ENCODE measurements at places on chromosomes 5 and 9.

DNA sequence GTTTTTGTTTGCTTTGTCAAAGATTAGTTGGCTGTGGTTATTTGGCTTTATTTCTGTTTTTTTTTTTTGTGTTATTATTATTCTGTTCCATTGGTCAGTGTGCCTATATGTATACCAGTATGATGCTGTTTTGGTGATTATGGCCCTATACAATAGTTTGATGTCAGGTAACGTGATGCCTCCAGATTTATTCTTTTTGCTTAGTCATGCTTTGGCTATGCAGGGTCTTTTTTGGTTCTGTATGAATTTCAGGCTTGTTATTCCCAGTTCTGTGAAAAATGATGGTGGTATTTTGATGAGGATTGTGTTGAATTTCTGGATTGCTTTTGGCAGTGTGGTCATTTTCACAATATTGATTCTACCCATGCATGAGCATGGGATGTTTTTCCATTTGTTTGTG is 312.8 kb downstream of the TAF11L14 start:
- no peak for DNase-seq

DNA sequence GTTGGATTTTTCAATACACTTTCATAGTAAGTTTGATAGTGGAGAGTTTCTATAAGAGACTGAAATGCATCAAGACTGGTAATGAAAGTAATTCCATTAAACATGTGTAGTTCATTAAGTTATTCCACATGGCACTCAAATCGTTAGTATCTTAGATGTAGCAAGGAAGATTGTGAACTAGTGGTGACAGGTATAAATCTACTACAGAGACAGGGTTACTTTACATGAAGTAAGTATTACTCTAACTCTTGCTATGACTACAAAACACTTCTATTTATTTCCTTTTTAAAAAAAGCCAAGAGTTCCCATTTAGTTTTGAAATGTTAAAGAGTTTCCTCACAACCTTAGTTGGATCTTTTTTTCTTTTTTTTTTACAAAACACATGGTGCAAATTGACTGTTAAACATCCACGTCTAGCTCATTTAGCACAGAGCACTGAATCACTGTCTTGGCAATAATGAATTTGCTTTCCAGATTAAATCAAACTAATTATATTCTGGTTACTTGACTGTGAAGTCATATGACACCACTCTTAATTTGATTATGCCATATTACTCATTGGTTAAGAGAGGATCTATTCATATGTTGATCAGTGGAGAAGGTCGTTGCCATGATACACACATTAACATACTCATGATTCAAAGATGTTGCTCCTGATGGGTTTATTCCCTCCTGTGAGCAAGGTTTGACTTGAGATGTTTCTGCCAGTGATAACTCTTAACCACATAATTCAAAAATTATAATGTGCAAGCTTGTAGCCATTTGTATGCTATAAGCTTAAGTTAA is 644.8 kb downstream of the EFNA5 start:
- no peak for DNase-seq

DNA sequence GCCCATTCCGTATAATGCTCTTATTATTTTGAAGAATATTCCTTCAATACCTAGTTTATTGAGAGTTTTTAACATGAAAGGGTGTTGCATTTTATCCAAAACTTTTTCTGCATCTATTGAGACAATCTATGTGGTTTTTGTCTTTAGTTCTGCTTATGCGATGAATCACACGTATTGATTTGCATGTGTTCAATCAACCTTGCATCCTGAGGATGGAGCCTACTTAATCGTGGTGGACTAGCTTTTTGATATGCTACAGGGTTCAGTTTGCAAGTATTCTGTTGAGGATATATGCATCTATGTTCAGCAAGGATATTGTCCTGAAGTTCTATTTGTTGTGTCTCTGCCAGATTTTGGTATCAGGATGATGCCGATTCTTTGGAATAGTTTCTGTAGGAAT is 1070.3 kb upstream of the CDH18 start:
- DNase-seq, result no peak

GRCh38 chr9:136485049-136486045 is 2.5 kb upstream of the SEC16A start:
- peak; percentile 65 for DNase-seq

DNA sequence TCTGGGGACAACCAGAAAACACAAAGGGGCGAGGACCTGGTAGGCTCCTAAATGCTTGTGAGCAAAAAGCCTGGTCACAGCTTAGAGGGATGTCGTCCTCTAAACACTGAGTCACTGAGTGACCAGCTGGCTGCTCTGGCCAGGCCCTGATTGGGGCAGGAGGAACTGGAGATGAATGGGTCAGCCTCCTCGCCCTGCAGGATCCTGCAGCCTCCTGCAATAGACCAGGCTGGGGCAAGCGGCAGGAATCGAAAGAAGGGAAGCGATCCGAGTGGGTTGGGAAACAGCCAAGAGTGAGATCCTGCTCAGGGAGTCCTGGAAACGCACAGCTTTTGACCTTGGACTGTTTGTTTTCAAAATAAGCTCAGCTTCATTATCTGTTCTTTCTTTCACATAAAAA is 34.1 kb upstream of the MSX2 start:
- DNase-seq, result no peak

- no peak for DNase-seq
These were observed 44.7 kb downstream of the ERAP1 start for GRCh38 chr5:96763026-96763425.

- no peak for DNase-seq
These were observed 94.3 kb upstream of the STK32A start for GRCh38 chr5:147140558-147140957.

DNA sequence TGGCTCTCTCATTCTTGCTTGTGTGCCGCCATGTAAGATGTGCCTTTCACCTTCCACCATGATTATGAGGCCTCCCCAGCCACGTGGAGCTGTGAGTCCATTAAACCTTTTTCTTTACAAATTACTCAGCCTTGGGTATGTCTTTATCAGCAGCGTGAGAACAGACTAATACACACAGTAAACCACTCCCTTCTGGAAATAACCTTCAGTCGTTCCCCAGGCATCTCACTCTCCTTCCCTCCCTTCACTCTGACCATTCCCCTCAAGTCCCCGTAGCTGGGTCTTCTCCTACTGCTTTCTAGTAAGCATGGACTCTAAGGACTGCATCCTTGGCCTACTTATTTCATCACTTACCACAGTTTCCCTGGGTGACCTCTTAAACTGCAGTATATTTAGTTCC is 493.9 kb downstream of the CCDC171 start:
- DNase-seq, result no peak

GRCh38 chr9:101727612-101728524 is 10.6 kb downstream of the GRIN3A start:
- no peak for DNase-seq

DNA sequence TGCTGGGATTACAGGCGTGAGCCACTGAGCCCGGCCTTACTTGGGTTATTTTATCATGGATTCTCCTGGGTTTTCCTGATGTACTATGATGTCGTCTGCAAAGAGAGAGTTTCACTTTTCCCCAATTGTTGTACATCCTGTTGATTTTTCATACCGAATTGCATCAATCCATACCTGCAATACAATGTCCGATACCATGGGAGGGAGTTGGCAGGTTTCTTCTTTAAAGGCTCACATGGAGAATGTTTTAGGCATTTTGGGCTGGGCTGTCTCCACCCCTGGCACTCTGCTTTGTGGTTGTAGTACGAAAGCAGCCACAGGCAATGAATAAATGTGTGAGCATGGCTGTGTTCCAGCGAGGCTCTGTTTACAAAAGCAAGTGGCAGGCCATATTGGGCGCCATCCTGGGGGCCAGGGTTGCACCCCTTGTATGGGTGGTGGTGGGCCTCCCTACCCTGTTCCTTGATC is 35.1 kb upstream of the EXOC3 start:
- no peak for DNase-seq

DNA sequence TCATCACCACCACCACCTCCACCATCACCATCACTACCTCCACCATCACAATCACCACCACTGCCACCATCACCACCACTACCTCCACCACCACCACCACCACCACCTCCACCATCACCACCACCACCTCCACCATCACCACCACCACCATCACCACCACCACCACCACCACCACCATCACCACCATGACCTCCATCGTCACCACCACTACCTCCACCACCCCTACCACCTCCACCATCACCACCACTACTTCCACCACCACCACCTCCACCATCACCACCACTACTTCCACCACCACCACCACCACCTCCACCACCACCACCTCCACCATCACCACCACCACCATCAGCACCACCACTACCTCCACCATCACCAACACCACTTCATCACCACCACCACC is 23.5 kb upstream of the ADCY2 start:
- no peak for DNase-seq

- DNase-seq, result no peak
These were observed 46.8 kb downstream of the ZNF366 start for GRCh38 chr5:72460413-72460812.

DNA sequence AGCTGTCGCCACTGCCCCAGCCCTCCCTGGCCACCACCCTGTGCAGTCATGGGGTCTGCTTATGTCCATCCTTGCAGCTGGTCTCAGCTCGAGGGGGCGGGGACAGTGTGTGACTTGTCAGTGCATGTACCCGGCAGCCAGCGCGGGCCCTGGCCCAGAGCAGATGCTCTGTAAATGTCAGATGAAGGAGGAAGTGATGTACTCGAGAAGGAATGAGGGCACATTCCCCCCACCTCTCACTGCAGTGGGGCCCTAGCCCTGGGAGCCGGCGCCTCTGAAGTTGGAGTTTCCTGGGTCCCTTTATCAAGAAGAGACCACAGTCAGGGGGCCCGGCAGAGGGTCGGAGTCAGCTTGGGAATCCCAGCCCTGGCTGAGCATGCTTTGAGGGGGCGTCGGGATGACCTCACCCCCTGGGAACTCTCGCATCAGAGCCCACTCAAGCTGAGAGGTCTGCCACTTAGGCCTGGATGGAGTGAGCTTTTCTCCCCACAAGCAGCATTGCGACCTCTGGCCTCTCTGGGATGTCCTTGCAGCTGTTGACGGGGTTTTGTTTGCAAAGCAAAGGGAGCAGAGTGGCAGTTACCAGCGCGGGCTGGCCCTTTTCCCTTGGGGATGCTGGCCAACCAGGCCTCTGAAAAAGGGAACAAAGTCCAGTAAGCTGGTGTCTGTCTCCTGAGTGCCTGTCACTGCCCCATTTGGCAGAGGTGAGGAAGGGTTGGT is 19.0 kb downstream of the NEURL1B start:
- DNase-seq, result no peak

- DNase-seq, result no peak
These were observed 13.1 kb upstream of the NFIB start for GRCh38 chr9:14327036-14327435.

DNA sequence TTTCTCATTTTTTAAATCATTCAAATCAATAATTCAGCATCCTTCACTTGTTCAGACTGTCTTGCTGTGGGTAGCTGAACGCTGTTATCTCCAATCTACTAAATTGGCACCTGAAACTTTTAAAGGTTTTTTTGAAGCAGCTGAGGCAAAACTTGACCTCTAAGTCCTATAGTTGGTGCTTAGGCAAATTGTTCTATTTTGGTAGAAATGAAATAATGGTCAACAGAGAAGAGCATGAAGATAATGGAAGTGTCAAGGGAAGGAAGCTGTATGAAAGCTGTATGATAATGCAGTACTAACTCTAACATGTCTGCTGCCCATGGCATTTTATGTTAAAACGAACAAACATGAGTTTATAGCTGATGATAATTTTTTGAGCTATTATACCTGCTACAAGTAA is 138.0 kb downstream of the GDNF start:
- DNase-seq, result no peak

DNA sequence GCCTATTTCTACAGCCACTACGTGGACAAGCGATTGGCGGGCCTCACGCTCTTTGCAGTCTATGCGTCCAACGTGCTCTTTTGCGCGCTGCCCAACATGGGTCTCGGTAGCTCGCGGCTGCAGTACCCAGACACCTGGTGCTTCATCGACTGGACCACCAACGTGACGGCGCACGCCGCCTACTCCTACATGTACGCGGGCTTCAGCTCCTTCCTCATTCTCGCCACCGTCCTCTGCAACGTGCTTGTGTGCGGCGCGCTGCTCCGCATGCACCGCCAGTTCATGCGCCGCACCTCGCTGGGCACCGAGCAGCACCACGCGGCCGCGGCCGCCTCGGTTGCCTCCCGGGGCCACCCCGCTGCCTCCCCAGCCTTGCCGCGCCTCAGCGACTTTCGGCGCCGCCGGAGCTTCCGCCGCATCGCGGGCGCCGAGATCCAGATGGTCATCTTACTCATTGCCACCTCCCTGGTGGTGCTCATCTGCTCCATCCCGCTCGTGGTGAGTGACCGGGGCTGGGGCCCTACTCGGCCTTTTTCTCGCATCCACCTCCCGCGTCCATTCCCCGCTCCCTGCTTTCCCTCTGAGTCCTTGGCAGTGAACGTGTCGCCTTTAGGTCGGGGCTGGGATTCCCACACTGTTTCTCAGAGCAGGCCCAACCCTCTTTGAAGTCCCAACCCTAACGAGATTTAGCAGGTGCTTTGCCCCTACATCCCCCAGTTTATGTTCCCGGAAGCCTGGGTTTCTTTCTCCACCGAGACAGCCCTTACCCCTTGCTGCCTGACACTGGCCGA is 1.8 kb downstream of the PTGER4 start:
- no peak for DNase-seq

DNA sequence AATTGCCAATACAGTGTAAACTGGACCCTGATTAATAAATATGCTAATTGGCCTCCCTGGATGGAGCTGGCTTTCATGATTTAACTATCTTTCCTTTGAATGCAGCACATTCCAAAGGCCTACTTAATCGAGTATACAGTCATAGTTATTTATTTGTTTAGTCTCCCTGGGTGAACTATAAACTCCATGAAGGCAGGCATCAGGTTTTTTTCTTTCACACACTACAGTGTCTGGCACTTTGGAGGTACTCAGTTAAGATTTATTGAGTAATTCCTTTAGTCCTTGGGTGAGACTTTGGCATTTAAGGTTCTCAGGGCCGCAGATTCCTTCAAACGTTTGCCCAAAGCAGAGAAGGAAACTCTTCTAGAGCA is 20.5 kb downstream of the RUSC2 start:
- DNase-seq, result no peak

DNA sequence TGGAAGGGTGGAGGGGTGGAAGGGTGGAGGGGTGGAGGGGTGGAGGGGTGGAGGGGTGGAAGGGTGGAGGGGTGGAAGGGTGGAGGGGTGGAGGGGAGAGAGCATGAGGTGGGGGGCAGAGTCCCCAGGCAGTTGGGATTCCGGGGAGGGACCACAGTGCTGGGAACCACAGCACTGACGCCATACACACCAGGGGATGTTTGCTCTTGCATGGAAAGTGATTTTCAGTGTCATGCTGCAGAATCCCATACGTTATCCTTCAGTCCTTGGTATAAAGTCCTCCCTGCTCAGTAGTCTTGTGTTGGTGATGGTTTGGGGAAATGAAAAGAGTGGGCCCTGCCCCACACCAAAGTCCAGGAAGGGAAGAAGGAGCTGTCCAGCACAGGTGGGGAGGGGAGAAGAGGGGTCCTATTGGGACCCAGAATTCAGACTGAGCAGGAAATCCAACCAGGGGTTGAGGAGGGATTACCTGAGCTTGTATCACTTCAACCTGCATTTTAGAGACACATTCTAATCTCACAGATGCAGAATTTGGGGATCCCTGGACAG is 5.5 kb upstream of the FIBCD1 start:
- no peak for DNase-seq

Data from stimulated activated CD8-positive, alpha-beta memory T cell treated with anti-CD3 and anti-CD28 coated beads, Interleukin-2, amount 100 ng/mL, for 1 hour (primary cell).